ENCODE measurements at places on chromosomes 13 and 19.

- no peak for DNase-seq
Measured at GRCh38 chr13:108961542-108962125, 332.2 kb downstream of the MYO16 start.

GRCh38 chr19:6476155-6476895, 5.3 kb downstream of the DENND1C start:
- peak; percentile 71 for DNase-seq

DNA sequence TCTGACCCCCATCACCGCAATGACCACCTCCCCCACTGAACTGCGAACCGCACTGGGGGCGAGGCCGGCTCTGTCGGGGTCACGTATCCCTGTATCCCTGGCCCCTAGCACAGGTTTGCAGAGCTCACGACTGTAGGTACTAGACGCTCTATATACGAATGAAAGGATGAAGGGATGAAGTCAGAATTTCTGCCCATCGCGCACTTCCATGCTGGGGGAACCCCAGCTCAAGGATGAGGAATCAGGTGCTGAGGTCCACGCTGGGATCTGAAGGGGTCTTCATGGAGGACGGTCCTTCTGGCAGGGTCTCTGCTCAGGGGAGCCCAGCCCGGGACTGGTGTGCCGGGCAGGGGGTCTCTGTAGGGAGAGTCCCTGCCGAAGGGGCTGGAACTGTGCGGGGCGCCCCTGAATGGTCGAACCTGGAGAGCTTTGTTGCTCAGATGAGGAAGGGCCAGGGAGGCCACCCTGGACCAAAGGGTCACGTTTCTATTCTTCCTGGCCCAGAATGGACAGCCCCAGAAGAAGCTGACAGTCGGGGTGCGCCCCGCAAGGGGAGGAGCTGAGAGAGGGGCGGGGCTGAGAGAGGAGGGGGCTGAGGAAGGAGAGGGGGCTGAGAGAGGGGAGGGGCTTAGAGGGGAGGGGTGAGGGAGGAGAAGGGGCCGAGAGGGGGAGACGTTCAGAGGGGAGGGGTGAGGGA, 37.9 kb upstream of the SEMA6B start:
- no peak for DNase-seq

DNA sequence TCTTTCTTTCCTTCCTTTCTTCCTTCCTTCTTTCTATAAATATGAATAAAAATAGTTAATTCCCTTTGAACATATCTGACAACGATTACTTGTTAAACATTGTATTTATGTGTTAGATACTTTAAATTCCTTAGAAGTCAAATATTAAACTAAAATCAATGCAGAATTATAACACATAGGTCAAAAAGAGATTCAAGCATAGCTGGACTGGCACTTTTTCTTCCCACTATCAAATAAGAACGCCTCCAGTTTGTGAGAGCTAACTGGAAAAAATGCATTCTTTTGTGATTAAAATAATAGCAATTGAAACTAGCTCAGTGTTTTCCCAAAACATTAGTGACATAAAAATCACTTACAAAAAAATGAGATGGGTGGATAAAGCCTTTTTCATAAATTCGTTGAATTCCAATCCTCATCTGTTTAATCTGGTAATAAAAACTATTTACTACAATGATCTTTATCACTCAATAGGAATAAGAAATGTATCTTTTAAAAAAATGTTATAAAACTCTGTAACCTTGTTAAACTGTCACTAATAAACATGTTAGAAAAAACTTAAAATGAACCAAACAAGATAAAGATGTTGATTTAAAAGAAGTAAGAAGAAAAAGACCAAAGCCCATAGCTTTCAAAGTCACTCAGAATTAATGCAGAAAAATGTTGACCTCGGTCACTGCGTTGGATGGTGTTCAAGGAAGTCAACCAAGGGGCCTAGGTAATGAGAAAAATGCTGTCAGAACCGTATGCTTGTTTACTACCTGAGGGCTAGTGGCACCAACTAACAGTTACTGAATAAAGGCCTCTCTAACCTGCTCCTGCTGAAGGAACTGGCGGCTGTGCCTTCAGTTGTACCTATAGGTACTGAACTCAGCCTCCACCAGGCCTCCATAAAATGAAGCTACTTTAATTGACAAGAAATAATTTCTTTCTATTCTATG, 1039.5 kb upstream of the SLC10A2 start:
- no peak for DNase-seq

- DNase-seq: peak; percentile 13
Measured at GRCh38 chr19:18401580-18402112, 4.2 kb upstream of the LRRC25 start.

- no peak for DNase-seq
Measured at GRCh38 chr19:2984215-2984528, 6.8 kb downstream of the TLE6 start.

- no peak for DNase-seq
Measured at GRCh38 chr13:42021851-42022250, 26.6 kb upstream of the DGKH start.

Data from amygdala (tissue), 56 donors.